ENCODE measurements at places on chromosomes 7 and 10.

DNA sequence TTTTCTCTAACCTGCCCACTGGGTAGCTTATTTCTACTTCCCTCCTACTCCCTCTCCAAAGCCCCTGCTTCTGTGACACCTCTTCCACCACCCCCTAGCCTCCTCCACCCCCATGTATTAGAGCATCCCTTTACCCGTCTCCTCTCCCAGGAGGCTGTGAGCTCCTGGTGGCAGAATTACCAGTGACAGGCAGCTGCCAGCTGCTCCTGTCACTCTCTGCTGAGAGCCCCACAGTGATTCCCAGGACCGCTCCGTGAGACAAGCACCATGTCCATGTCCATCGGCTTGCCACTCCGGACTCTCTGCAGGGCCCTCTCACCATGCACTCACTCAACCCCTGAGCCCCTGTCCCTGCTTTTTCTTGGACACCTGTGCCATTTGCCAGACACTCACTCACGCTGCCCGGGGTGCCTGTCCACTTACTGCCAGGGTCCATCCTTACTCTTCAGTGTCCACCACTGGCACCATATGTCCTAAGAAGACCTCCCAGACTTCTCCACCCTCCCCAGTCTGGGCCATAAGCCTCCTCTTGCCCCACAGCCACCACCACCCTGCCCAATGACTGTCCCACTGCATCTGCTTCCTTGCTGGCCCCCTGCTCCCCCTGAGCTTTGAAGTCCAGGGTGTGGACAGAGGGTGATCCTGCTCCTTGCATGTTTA lies 9.8 kb downstream of the WDFY4 start:
- peak; percentile 40 for DNase-seq

DNA sequence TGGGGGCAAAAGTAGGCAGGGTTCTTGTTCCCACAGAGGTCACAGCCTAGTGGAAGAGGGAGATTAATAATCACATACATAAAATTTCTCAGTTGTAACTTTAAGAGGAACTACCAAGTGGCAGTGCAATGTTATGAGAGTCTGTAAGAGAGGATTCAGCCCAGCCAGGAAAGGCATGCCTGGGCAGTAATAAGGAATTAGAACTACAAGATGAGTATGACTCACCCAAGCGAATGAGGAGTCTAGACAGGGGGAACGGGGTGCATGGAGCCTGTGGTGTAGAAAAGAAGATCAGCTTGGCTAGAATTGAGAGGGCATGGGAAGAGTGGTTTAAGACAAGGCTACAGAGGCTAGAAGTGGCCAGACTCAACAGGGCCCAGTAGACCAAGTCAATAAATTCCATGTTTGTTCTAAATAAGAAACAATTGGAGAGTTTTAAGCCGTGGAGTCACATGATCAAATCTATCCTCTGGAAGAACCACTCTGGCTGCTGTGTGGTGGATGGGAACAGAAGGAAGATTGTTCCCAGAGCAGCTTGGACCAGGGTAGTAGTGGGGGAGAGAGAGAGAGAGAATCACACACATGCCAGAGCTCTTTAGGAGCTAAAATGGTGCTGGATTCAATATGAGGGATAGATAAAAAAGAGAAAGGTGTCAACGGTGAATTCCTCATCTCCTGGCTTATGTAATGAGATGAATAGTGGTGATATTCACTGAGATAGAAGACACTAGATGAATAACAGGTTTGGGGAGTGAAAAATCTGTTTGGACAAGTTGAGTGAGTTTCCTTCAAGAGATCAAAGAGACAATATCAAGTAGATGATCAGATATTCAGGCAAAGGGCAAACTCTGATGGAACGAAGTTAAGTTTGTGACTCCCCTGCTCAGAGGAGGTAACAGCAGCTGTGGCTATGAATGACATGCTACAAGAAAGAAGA lies 265.1 kb downstream of the FGFR2 start:
- DNase-seq: no peak

- DNase-seq: peak; percentile 21
Observed at GRCh38 chr10:35422228-35422627, 85.9 kb downstream of the CCNY start.

GRCh38 chr7:4745971-4746919 lies 29.2 kb upstream of the AP5Z1 start:
- DNase-seq: no peak

- DNase-seq: no peak
Observed at GRCh38 chr7:96441436-96442084, 119.7 kb upstream of the SLC25A13 start.

GRCh38 chr7:47811632-47812380 lies 136.5 kb downstream of the PKD1L1 start:
- DNase-seq: no peak

GRCh38 chr7:117489911-117490310 lies 10.1 kb downstream of the CFTR start:
- no peak for DNase-seq

GRCh38 chr7:120876922-120877321 lies 19.0 kb upstream of the TSPAN12 start:
- DNase-seq: no peak

GRCh38 chr10:61882621-61883370 lies 18.7 kb upstream of the ARID5B start:
- DNase-seq: no peak

- peak; percentile 2 for DNase-seq
Observed at GRCh38 chr10:95655571-95656290, 780 bp downstream of the ALDH18A1 start.

GRCh38 chr7:152527610-152528032 lies 91.8 kb upstream of the KMT2C start:
- no peak for DNase-seq

DNA sequence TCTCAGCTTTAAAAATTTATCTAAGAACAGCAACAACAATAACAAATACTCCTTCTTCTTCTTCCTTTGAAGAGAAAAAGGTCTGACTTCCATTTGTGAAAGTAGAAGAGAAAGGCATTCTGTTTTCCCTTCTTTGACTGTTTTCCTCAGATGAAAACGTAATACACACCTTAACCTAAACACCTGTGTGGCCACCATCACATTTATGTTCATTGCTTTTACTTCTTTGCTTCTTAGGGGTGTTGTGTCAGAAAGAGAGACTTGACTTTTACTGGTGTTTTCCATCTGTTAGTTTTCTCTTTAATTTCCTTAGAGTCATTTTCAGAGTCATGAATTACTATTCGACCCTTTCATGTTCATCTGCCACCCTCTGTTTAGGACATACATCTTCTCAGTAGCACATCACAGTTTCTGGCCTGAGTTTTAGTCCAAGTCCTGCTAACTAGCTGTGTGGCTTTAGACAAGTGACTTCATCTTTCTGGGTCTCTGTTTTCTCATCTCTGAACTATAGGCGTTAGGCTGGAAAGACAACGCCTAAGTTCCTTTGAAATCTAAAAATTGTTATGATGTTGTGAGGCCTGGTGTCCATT lies 283.8 kb downstream of the GATA3 start:
- DNase-seq: no peak

DNA sequence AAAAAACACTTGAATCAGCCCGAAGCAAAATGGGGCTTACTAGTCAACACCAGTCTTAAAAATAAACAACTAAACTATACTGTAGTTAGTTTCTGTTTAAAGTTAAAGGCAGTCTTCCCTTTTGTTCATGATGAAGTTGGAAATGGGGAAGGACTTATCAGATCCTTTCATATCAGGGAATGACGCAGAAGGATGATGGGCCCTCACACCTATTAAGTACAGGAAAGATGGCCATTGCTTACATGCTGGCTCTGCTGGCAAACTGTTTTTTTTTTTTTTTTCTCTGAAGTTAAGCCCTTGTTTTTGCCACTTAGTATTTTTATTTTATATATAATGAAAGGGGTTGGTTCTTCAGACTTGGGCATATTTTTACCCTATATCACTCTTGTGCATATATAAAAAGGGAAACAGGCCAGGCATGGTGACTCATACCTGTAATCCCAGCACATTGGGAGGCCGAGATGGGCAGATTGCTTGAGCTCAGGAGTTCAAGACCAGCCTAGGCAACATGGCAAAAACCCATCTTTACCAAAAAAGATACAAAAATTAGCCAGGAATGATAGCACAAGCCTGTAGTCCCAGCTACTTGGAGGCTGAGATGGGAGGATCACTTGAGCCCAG lies 16.6 kb upstream of the NRBF2 start:
- DNase-seq: no peak

- DNase-seq: peak; percentile 57
Observed at GRCh38 chr7:31122649-31123058, 70.5 kb downstream of the ADCYAP1R1 start.

DNA sequence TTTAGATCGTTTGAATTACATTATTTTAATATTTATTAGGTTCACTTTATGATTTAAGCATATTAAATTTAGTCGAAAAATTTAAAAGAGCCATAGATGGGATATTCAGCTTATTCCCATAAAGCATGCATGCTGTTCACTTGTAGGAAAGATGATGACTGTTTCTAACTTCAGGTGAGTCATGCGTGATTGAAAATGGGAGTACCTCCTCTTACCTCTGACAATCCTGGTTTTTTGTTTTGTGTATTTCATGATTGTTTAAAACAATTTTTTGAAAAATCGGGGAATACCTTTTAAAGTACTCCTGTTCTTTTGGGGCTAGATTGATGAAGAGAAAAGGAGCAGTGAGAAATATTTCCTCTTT lies 1.4 kb downstream of the TNKS2 start:
- no peak for DNase-seq

- no peak for DNase-seq
Observed at GRCh38 chr7:152059311-152059710, 33.8 kb downstream of the GALNT11 start.

- DNase-seq: no peak
Observed at GRCh38 chr7:55521512-55521911, 50.8 kb downstream of the VOPP1 start.

DNA sequence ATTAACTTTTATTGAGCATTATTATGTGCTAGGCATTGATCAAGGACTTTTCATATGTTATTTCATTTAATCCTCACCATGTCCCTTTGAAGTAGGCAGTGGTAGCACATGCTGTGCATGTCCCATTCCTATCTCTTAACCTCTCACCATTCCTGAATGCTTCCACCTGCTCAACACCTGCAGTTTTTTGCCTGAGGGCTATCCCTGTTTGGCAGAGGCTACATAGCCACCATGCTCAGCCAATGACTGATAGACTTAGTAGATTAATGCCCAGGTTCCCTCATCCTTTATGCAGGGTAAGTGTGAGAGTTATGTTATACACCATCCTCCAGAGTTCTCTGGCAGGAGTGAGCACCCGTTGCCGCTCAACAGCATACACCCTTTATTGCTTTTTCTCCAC lies 387.8 kb downstream of the BBS9 start:
- no peak for DNase-seq

- no peak for DNase-seq
Observed at GRCh38 chr7:27176962-27177794, 3.1 kb upstream of the HOXA10 start.

GRCh38 chr7:93910076-93910994 lies 4.0 kb downstream of the GNGT1 start:
- DNase-seq: no peak

DNA sequence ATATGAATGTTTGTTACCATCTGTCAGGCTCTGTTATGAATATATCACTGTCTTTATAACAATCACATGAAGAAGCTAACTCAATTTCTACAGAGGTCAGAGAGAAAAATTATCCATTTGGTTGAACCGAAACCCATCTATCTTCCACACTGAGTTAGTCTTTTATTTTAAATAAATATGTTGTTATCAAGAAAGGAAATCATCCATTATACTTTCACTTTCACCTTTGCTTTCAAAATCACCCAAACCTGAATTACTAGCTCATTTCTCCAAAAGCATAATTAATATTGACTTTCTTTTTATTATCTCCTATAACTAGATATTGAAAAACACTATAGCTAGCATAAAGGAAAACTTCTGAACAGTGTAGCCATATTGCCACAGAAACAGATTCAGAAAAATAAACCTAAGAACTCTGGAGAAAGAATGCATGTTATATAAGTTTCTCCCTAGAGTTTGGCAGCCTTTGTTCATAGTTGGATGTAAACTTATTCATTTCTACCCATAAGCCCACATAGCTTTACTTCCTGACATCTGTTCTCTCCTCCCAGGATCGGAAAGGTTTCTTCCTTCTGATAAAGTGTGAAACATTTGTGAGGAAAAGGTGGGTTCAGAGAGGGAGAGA lies 66.0 kb downstream of the NPSR1 start:
- DNase-seq: no peak

- DNase-seq: no peak
Observed at GRCh38 chr7:158588878-158589442, 1.3 kb upstream of the PTPRN2 start.

- no peak for DNase-seq
Observed at GRCh38 chr10:35638101-35638500, 4.0 kb downstream of the FZD8 start.

DNA sequence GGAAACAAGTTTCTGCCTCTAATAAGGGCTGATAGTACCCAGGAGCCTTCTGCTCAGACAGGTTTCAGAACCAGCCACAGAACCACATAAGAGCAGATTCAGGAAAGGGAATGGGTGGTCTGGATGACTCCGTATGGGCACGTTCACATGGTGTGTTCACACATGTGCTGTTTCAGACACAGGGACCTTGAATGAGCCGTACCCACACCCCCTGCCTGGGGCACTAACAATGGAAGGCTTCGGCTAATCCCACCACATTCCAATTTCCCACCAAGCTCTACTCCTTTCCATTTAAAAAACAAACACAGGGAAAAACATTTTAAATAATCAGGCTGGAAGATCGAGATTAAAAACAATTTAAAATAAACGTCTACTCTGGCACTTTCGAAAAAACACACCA lies 217.3 kb downstream of the GRID1 start:
- DNase-seq: no peak

- no peak for DNase-seq
Observed at GRCh38 chr10:99835947-99836346, 53.5 kb downstream of the ABCC2 start.

DNA sequence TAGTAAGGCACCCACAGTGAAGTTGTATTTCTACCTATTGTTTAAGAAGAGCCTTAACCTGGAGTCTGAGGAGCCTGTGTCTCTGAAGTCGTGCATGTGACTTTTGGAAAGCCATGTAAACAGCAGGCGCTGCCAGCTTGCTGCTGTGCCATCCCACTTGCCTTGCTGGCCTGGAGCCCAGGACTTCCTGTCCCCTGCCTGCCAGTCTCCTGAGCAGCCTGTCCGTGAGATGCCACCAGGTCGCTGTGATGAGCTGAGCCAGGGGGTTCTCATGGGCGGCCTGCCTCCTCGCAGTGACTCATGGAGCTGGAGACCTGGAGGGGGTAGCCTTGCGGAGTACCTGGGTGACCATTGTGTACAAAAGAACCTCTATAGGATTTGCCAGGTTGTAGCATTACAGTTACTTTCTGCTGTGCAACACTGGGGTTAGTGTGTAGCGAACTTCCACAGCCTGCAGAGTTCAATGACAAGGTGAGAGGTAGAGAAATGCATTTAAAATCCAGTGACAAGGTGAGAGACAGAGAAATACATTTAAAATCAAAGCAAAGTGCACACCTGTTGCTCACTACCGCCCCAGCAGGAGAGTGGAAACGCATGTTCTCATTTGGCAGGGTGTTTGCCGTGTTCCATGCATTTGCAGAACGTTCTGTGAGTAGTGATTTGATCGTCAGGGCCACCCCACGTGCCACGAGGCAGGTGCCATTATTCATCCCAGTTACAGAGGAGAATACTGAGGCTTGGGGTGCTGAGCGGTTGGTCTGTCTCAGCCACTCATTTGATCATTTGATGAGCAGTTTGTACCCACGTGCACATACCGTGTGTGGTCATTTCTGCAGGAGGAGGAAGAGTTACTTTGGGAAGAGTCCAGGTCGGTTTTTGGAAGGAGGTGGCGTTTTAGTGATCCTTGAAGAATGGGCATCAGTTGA lies 36.6 kb upstream of the BHLHA15 start:
- DNase-seq: no peak

Measured in NCI-H524 (cell line).